NCI-H460 (cell line): ENCODE measurements at places on chromosomes 3 and 15.

- DNase-seq = no peak
These were observed 9.5 kb downstream of the TYRO3 start for GRCh38 chr15:41568350-41569017.

DNA sequence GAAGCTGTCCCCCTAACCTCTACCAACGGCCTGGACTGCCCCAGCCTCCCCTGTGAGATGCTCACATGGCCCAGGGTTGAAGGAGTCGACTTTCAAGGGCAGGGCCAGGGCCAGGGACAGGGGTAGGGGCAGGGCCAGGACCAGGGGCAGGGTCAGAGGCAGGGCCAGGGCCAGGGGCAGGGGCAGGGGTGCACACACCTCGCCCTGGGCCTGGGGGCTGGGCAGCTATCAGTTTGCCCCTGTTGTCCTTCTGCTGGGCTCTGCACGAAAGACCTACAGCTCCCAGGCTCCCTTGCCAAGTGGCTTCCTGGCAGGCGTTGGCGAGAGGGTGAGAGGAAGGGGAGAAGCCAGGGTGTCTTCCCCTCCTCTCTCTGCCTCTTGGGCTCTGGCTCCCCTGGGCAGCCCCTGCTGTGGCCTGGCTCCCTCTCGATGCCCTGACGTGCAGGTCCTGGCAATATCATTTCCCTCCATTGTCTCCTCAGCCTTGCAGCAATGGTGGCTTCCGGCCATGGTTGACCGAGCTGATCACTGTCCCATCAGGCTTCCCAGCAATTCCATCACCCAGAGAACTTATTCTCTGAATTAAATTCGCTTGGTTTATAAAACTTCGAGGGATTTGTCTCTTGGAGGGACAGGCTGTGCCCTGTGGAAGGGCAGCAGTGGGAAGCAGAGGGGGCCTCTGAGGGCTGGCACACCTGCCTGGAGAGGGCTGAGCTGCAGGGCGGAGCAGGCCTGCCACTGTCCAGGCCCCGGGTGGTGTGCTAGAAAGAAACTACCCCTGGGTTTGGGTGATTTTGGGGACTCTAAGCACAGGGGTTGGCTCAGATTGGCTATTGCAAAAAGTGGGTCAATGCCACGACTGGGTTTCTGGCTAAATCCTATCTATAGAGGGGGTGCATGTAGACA is 13.9 kb downstream of the PRR23E start:
- no peak for DNase-seq

DNA sequence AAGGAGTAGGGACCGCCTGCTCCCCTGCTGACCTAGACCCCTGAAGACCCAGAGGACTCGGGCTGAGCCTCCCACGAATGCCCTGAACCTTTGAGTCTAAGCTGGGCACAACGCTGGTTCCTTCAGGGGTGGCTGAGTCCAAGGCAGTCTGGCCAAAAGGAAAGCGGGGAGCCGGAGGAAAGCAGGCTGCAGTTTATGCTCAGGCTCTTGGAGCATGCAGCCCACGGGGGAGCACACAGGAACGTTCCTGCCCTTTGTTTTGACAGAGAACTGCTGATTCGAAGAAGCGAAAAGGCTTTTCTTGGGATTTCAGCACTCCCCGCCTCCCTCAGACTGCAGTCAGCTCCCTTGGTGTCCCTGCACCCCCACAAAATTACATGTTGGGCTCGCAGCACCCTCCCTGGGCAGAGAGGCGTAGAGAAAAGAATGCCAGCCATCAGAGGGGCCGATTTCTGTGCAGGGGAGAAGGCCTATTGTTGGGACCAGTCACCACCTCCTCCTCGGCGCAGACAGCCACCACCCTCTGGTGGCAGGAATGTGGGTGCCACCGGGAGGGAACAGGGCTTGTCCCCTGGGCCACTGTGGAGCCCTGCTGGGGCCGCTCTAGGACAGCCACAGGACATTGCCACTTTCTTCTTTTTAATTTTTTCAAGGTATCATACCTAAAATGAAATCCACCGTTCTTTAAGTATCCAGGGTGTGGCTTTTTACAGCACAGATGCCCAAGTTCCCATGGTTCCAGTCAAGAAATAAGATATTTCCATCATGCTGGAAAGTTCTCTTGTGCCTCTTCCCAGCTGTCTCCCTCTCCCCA is 72.2 kb downstream of the SMAD6 start:
- peak; percentile 81 for DNase-seq

GRCh38 chr3:114155370-114155821 is 23.5 kb downstream of the DRD3 start:
- no peak for DNase-seq

DNA sequence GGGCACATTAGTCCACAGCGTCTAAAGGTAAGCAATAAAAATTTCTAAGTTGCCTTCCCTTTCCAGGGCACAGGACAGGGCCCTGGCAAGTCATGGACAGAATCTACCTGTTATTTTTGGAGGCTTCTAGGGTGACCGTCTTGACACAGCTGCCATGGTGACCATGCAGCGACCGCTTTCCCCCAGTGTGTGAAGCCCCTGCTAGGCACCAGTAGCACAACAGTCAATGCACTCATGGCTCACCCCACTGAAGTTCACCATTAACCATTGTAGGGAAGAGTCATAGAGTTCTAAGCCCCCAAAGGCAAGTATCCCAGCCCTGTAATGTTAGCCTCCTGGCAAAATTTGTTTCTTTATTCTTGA is 43.8 kb upstream of the SLCO2A1 start:
- DNase-seq = no peak
